ENCODE measurements at places on chromosomes 11 and 22.

- DNase-seq = no peak
Observed at GRCh38 chr11:116690611-116691010, 82.2 kb downstream of the BUD13 start.

DNA sequence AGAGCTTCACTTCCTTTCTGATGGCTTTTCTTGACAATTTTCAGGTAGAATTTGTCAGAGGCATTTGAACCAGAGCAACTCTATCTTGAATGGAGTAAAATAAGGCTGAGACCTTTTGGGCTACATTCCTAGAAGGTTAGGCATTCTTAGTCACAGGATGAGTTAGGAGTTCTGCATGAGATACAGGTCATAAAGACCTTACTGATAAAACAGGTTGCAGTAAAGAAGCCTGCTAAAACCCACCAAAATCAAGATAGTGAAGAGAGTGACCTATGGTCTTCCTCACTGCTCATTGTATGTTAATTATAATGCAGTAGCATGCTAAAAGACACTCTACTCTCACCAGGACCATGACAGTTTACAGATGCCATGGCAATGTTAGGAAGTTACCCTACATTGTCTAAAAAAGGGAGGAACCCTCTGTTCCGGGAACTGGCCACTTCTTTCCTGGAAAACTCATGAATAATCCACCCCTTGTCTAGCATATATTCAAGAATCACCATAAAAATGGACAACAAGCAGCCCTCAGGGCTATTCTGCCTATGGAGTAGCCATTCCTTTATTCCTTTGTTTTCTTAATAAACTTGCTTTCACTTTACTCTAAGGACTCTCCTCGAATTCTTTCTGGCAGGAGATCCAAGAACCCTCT lies 1519.7 kb upstream of the TENM4 start:
- no peak for DNase-seq

- DNase-seq = no peak
Observed at GRCh38 chr11:131301306-131301705, 69.1 kb upstream of the NTM start.

GRCh38 chr22:36164621-36165020 lies 4.1 kb upstream of the APOL3 start:
- DNase-seq = no peak

DNA sequence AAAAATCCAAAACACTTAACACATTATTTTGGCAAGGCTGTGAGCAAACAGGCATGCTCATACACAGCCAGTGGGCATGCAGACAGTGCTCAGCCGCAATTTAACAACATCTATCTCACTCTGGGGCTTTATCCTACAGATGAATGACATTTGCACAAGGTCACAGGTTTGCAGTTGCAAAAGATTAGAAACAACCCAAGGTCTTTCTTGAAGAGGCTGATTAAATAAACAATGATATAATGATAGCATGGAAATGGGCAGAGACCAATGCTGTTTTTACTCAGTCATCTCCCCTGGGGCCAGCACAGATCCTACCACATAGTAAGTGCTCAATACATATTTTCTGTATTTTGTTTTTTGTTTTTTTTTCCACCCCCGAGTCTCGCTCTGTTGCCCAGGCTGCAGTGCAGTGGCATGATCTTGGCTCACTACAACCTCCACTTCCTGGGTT lies 9.4 kb downstream of the A4GALT start:
- no peak for DNase-seq

DNA sequence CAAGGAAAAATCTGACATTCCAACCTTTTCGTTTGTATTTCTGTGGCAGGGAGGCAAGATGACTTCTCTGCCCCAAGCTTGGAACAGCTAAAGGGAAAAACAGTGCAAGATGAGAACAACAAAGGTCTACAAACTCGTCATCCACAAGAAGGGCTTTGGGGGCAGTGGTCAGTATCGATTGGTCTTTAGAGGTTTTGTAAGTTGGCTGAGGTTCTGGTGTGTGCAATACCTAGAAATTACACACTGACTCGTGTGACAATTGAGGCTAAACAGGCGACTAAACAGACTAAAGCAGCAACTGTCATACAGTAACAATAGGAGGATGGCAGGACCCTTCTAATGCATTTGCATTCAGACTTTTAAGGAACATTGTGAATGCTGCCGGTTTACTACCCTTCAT lies 994 bp downstream of the DEPDC5 start:
- no peak for DNase-seq

DNA sequence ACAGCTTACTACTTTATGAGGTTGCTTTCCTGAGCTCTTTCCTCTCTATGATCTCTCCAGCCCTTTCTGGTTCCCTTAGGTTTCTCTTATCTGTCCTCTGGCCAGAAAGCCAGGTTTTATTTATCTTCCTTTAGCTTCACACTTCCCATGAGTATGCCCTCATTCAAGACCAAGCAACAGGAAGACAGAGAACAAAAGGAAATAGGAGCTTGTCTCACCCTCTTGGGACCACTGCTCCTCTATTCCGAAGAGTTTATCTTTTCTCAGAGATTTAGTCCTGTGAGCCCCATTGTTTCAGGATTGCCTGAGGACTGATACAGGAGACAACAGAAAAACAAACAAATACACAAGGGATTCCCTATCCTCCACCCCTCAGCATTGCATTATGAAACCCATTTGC lies 62.4 kb upstream of the CCDC179 start:
- DNase-seq = no peak

DNA sequence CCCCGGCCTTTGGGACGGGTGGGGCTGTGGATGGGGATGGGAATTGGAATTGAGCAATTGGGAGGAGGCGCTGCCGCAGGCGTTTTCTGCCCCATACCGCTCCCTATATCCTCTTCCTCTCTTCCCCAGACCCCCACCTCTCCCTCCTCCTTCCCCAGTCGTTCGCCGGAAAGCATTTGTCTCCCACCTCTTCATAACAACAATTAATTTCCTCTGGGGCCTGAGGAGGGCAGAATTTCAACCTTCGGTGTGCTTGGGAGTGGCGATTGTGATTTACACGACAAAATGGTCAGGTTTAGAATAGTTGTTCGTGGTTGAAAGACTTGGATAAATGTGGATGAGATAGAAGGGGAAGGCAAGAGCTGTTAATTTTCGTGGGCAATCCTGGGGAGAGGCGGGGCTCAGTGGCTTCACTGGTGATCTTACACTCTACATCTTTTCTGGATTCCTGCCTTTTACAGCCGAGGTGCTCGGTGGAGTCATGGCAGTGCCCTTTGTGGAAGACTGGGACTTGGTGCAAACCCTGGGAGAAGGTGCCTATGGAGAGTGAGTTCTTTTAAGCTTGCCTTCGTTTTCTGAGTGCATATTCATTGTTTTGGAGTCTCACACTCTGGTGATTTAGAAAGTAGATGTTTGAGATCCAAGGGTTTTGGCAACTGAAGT lies 1.5 kb downstream of the CHEK1 start:
- peak; percentile 37 for DNase-seq

GRCh38 chr22:47283616-47284270 lies 521.3 kb downstream of the TBC1D22A start:
- no peak for DNase-seq

- no peak for DNase-seq
Observed at GRCh38 chr11:83031127-83031526, 40.6 kb downstream of the RAB30 start.

- DNase-seq = no peak
Observed at GRCh38 chr11:108147150-108147549, 25.8 kb downstream of the ACAT1 start.

DNA sequence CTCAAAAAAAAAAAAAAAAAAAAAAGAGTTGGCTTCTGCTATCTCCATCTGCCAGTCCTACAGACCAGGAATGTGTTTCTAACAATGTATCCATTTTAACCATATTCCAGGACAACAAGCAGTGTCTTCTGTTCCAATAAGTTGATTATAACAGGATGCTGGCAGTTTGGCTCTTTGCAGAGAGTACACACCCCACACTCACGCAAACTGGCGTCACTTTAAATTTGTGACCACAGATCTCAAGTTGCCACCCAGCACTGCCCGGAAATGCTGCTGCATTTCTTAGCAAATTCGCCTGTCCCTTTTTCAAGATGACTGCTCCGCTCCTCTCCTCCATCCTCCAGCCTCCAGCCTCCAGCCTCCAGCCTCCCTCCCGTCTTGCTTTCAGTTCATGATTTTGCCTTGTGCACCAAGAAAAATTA lies 44.3 kb downstream of the SCGB1A1 start:
- no peak for DNase-seq

GRCh38 chr11:119175493-119176077 lies 7.1 kb downstream of the NLRX1 start:
- DNase-seq = no peak

- DNase-seq = no peak
Observed at GRCh38 chr11:23295241-23295640, 435.0 kb upstream of the CCDC179 start.

DNA sequence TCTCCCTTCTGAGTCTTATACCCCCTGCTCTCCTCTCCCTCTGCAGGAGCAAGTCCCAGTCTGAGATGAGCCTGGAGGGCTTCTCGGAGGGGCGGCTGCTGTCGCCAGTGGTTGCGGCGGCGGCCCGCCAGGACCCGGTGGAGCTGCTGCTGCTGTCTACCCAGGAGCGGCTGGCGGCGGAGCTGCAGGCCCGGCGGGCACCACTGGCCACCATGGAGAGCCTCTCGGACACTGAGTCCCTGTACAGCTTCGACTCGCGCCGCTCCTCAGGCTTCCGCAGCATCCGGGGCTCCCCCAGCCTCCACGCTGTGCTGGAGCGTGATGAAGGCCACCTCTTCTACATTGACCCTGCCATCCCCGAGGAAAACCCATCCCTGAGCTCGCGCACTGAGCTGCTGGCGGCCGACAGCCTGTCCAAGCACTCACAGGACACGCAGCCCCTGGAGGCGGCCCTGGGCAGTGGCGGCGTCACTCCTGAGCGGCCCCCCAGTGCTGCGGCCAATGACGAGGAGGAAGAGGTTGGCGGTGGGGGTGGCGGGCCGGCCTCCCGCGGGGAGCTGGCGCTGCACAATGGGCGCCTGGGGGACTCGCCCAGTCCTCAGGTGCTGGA lies 8.8 kb upstream of the MYRF start:
- no peak for DNase-seq

- no peak for DNase-seq
Observed at GRCh38 chr11:68293708-68294107, 18.7 kb upstream of the LRP5 start.

GRCh38 chr22:19779685-19780268 lies 19.2 kb downstream of the TBX1 start:
- DNase-seq = no peak

DNA sequence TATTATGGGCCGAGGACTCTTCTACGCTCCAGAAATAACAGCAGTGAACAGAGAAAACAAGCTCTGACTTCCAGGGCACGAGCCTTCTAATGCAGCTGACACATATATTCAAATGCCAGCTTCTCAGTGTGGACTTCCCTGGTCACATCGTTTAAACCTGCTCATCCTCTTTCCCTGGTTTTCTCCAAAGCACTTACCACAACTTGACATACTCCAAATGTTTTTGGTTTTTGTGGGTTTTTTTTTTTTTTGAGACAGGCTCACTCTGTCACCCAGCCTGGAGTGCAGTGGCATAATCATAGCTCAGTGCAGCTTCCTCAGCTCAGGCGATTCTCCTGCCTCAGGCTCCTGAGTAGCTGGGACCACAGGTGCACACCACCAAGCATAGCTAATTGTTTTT lies 105.5 kb downstream of the MICAL3 start:
- no peak for DNase-seq

- DNase-seq = no peak
Observed at GRCh38 chr11:134637091-134638015, 225.3 kb upstream of the B3GAT1 start.

DNA sequence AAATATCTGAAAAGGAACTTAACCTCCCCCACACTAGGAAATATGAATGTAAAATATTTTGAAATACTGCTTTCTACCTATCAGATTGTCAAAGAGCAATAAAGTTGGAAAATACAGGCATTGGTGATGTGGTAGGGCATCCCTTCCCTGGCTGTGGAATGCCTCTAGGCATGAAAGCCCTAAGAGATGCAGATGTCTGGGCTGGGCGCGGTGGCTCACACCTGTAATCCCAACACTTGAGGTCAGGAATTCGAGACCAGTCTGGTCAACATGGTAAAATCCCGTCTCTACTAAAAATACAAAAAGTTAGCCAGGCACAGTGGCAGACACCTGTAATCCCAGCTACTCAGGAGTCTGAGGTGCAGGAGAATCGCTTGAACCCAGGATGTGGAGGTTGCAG lies 22.0 kb downstream of the ARAP1 start:
- DNase-seq = no peak

DNA sequence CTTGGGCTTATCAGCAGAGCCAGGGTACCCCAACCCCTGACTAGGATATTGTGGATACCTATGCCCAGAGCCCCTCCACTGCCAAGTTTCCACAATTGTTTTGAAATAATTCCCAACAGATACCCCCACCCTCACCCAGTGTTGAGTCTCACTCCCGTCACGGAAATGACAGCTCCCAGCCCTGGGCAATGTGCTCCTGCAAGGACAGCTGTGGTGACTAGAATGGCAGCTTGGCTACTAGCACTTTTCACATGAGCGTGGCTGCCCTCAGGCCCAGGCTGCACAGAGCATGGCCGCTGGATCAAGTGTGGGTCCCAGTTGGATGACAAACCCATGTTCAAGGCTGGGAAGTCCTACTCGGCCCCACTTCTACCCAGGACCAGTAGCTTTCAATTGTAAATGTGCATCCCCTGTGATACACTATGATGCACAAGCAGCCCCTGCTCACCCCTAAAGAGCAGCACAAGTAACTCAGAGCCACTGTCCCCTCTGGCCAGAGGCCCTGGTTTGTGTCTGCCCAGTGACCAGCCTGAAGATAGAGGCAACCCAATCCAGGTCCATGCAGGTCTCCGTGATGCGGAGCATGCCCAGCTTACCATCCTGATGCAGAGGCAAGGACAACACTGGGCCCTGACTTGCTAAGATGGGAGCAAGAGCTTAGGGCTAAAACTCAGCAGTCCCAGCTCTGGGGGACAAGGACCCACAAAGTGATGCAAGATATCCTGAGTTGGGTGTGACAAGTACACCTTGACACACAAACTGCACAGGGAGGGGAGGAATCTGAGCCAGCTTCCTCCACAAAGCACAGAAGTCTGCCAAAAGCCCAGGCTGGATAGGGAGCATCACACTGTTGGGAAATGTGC lies 13.2 kb downstream of the KCNQ1OT1 start:
- no peak for DNase-seq

DNA sequence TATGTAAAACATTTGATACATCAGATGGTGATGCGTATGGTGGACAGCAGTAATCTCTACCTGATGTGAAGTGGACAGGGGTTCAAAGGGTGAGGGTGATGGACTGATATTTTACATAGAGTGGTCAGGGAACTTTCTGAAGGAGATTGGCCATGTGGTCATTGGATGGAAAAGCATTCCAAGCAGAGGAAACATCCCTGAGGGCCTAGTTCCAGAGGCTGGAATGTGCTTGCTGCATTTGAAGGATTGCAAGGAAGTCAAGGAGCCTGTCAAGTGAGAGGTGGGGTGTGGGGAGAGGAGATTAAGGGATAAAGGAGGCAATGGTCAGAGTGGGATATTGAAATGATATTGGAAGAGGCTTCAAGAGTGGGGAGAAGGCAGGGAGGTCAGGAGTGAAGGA lies 151.9 kb upstream of the NTM start:
- DNase-seq = no peak

All from stimulated activated CD4-positive, alpha-beta T cell treated with anti-CD3 and anti-CD28 coated beads, Interleukin-4, amount 100 ng/mL, for 24 hours (primary cell).